ENCODE measurements at places on chromosomes 11 and 22.

GRCh38 chr22:21791635-21792625 lies 56.3 kb upstream of the YPEL1 start:
- no peak for DNase-seq

DNA sequence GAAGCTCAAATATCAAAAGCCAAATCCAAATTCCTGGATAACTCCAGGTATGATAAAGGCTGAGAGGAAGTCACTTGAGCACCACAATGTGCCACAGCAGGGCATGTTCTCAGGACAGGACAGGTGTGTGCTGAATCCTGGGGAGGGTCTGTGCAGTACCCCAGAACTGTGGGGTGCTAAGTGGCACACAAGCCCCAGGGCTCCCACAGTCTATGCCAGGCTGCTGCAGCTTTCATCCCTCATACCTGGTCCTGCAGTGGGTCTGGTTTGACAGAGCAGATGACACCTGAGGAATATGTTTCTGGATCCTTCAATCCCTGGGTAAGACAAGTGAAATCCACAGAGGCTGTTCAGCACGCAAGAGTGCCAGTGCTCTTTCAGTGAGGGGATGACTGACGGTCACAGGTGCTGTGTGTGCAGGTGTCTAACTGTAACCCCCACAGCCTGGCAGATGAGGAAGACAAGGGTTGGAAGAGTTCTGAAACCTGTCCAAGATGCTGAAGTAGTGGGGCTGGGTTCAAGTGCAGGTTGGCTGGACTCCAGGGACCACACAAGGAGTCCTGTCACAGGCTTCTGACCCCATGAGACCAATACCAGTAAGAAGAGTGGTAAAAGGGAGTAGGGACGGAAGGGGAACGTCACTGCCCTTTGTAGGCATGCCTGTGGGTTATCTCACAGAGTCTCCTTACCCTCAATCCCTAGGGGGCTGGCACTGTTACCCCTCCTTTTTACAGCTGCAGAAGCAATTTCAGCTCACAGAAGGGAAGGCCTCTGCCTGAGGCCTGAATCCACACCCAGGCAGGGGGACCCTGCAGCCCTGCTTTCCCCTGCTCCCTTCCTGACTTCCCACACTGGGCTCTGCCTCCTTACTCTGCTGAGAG lies 14.1 kb downstream of the SERPIND1 start:
- DNase-seq, result no peak

- DNase-seq, result no peak
Measured at GRCh38 chr22:47020166-47020565, 257.7 kb downstream of the TBC1D22A start.

DNA sequence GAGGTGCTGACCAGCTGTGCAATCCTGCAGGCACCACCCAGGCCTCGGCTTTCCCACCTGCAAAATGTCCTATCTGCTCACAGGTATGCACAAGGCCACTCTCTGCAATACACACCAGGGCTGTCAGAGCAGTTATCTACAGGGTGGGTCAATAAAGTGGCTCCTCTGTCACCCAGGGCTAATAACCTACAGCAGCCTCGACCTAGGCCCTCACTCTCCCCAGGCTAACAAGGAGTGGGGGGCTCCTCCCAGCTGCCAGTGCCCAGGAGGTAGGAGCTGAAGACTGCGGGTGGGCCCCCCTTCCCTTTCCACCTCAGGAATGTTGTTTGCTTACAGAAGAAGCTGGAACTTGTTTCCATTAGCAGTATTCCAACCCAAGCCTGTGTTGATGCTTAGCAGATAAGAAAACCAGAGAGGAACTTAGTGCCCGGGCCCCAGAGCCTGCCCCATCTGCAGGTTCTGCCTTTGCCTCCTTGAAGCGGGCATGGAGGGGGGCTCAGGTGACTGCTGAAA lies 26.8 kb downstream of the MYH9 start:
- DNase-seq, result no peak

DNA sequence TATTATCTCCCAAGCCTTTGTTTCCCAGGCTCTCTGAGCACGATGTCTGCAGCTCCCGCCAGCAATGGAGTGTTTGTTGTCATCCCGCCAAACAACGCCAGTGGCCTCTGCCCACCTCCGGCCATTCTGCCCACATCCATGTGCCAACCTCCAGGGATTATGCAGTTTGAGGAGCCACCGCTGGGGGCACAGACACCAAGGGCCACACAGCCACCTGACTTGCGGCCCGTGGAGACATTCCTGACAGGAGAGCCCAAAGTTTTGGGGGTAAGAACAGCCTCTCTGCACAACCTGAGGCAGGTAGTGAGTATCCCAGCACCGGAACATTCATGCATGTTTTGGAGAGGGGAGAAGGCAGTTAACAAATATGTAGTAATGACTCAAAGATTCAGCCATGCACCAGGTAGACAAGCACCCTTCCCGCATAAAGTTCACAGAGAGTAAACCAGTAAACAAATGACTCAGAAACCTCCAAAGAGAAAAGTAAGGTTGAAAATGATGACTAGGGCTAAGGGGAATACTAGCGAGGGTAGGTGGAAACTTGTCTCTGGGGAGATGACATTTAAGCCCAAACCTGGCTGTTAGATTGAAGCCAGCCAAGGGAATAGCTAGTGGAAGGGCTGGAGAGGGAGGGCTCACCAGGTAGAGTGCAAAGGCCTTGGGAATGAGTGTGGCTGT lies 7.2 kb downstream of the MS4A15 start:
- no peak for DNase-seq

- no peak for DNase-seq
Measured at GRCh38 chr11:18785411-18785810, 6.2 kb downstream of the PTPN5 start.

DNA sequence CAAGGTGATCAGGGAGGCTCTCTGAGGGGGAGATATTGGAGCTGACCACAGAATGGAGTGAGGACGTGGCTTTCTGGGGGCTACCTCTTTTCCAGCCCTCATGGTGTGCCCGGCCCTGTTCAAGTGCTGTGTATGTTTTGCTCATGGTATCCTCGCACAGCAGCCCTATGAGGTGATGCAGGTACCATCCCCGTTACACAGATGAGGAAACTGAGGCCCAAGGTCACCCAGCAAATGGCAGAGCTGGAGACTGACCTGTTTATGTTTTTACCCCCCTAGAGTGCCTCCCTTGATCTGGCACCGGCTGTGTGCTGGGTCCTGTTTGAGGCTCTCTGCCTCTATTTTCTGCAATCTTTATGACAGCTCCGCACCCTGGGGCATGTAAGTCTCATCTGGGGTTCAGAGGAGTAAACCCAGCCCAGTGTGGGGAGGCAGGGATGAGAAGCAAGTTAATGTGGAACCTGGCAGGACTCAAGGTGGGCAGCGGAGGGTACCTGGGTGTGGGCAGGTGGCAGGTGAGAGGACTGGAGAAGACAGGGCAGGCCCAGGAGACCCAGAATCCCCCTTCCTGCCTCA lies 20.8 kb downstream of the SGSM1 start:
- no peak for DNase-seq
